ENCODE measurements at places on chromosomes 3 and 15.

- no peak for DNase-seq
Observed at GRCh38 chr3:197205675-197206074, 92.7 kb downstream of the DLG1 start.

- no peak for DNase-seq
Observed at GRCh38 chr3:31124373-31124772, 229.9 kb upstream of the GADL1 start.

DNA sequence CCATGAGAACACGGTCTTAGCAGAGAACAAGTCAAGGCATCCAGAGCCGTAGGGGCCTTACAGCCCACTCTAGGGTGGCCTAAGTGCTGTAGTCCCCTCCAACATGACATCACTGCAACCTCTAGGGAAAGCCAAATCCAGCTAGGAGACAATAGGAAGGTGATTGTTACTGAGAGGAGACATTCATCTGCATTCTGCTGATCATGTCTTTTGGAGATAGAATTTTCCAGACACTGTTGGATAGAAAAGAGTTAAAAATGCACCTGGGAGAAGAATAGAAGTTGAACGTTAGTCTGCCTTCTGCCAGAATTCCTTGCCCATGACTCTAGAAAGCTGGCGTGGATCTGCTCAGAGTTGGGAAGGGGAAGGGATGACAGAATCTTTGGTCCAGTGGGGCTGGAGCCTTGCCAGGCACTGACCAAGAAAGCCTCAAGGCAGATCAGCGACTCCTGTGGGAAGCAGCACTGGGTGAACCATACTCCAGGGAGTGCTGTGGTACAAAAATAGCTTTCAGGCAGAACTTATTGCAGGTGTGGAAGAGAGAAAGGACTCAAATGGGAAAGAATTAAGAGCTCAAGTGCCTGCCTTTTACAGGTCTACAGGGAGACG lies 44.8 kb upstream of the RAF1 start:
- no peak for DNase-seq

- DNase-seq = no peak
Observed at GRCh38 chr3:20104167-20104661, 64.0 kb downstream of the KAT2B start.

- no peak for DNase-seq
Observed at GRCh38 chr3:25273582-25274171, 154.4 kb upstream of the RARB start.

GRCh38 chr3:9808345-9809037 lies 1.6 kb upstream of the TTLL3 start:
- DNase-seq = peak; percentile 22

DNA sequence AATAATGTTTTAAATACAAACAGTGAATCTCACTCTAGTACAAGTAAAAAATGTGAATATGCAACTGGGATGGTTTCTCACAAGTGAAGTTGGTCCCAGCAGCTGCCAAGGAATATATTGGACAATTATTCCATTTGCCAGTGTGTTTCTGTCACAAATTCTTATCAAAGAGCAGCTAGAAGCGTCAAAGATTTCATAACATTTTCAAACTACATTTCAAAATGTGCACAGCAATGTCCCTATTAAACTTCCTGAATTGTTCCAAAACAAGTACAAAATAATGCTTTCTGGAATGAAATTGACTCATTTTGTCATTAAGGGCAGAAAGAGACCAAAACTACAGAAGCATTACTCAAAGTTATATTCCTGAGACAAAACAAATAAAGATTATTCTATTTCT lies 38.3 kb downstream of the GPR176 start:
- DNase-seq = no peak

GRCh38 chr3:1103525-1103924 lies 10.7 kb downstream of the CNTN6 start:
- DNase-seq = no peak

- DNase-seq = no peak
Observed at GRCh38 chr3:13708301-13708700, 159.4 kb downstream of the FBLN2 start.

DNA sequence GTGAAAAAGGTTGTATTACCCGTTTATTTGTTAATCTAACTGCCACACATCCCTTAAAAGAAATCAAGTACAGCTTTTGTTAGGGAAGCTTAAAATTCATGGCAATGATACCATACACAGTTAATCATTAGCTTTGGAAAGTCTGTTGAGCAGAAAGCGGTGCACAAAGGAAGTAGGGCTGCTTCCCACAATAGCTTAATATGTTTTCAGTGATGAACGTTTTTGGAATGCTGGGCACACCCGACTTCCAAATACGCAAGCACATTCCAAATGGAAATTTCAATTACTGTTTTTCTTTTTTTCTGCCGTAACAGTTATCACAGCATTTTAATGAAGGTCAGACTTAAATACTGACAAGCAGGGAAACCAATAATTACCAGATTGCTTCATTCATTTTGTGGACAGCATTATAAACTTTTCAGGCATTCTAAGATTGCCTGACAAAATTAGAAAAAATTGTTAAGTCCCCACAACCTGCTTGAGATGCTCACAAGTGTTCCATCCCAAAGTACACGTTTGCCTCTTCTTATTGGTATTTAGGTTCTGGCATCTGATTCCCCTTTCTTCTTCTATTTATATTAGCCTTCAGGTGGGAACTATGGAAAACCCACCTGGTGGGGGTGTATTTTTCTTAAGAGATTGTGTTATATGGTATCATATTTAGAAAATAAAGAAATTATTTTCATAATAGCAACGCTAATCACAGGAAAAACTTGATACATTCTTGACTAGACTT lies 1.1 kb upstream of the ECT2 start:
- DNase-seq = no peak

DNA sequence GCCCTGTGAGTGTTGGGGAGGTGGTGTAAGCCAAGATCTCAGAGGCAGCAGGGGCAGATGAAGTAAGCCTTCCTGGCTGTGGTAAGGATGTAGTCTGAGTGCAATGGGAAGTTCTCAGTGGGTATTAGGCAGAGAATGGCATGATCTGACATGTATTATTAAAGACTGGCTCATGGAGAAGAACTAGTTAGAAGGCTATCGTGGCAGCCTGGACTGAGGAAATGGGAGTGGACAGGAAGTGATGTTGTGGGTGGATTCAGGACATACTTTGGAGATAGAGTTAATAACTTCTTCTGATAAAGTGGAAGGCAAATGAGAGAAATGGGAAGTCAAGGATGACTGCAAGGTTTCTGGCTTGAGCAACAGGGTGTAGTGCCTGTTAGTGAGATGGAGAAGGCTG lies 250.9 kb upstream of the CFAP20DC start:
- DNase-seq = no peak

- DNase-seq = no peak
Observed at GRCh38 chr3:133840767-133841166, 35.2 kb downstream of the SRPRB start.

GRCh38 chr15:72099155-72099554 lies 18.8 kb downstream of the MYO9A start:
- DNase-seq = no peak

DNA sequence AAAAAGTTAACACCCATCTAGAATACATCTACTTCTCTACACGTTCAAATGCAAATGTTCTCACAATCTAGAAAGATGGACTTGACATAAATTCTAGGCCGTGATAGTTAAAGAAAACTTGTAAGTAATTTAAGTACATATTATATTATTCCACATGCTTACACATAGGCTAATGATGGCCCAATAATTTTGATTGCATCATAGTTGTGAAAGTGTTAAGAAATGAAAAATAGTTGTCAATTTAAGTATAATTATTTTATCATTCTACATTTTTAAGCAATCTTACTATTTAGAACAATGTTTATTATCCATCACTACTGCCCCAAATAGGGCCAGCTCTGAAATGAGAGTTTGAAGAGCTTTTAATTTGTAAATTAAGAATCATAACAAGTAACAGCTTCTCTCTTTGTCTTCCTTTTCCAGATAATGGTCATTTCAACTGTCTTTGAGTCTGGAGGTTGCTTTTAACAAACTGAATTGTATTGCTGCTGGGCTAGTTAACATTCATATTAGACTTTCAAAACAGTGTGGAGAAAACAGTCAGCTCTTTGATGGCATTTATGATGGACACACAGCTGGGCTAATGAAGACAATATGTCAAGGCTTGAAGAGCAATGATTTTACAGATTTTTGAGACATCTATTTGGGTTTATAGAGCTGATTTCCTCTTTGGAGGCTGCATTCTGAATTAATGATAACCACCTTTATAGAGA lies 246.1 kb upstream of the KCNH8 start:
- no peak for DNase-seq

DNA sequence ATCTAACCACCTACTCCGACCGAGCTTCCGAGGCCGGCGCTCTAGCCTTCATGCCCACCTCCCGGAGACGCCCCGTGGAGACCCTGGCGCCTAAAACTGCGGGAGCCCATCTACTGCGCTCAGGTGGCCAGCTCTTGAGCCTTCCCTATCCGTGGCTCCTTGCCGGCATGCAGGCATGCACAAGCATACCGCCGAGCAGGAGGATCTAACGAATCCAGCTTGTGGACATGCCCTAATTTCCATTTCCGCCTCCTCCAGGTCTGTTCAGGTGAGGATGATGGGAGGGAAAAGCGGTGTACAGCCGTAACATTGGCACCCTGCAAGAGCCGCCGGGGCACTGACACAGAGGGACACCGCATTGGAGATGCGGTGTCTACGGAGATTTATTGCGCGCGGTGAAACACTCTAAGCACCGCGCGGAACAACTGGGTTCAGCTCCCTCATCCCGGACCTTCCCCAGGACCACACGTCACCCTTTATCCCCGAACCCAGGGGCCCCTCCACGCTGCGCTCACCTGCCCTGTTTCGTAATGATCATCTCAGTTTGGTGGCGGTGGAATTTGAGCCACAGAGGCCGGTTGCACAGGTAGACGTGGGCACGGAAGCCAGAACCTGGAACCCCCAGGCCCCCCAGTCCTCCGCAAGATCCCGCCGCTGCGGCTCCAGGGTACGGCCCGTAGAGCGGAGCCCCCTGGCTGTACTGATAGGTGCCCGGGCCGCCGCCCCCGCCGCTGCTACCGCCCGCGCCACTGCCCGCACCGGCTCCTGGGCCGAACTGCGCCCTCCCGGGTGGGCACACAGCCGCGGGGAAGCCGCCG lies 1.0 kb downstream of the EOMES start:
- DNase-seq = no peak

DNA sequence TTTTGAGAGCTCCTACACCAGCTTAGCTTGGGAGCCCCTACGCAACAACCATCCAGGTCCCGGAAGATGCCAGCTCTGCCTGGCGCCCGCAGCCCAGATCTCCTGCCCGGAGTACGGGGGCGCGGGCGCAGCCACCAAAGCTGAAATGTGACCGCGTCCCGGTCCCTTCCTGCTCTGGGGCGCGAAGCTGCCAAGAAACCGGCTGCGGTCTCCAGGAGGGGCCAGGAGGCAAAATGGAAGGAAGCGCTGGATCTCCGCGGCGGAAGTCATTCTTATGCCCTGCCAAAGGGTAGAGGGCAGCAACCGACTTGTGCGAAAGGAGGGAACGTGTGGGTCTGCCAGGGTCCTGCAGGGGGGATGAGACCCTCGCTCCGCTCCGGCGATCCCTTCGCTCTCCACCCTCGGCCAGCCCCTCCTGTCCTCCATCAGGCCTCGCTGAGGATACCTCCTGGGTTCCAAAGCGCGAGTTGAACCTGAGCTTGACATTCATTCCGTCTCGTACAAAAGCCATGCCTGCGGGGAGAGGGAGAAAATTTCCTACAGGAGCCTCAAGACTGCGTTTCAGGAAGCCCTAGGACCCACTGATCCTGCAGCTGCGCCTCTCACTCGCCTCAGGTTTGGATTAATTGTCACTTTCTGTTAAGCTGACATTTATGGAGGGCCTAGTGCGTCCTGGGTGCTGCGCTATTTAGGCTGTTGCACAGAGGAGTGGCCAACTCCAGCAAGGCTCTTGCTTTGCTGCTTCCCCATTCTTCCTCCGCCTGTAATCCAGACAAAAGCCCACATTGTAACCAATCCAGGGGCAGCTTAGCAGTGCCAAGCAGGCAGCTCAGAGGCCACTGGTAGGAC lies 98.3 kb upstream of the VGLL3 start:
- no peak for DNase-seq

DNA sequence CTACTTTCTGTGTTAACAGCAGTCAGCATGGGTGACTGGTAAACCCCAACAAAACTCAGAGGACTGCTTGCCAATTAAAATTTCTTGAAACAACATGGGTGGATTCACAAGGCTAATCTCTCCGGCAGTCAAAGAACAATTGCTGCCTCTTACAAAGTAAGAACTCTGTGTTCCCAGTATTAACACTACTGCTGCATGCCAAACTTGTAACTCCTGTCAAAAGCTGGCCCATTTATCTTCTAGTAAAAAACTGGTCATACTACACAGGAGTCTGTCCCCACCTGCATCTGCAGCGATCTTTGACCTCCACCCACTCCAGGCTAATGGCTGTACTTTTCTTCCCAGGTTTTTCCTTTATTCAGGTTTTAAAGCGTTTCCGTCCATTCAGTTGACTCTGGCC lies 8.7 kb upstream of the ZNF589 start:
- DNase-seq = no peak

DNA sequence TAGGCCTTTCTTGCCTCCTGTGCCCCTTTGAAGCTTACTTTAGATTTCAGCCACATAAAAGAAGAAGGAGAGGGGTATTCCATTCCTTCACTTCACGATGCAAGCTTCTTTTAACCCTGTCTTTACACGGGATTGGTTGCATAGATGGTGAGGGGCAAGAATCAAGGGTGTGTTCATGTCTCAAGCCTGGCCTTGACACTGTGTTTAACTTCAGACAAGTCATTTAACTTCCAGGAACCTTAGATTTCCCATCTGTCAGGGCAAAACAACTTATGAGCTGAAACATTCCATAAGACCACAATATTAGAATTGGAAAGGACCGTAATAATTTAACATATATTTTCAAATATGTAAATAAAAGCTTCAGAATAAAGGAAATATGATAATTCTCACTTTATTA lies 344.5 kb downstream of the MFSD1 start:
- DNase-seq = no peak

- no peak for DNase-seq
Observed at GRCh38 chr15:69562116-69562515, 109.5 kb downstream of the RPLP1 start.

- peak; percentile 33 for DNase-seq
Observed at GRCh38 chr15:84981711-84982300, at the start of gene PDE8A. TSS of gene PDE8A (plus strand) at chr15:84981856. CDS start at chr15:84982163, 307 bp downstream.

GRCh38 chr3:170584585-170585007 lies 1.3 kb downstream of the SLC7A14 start:
- DNase-seq = no peak

DNA sequence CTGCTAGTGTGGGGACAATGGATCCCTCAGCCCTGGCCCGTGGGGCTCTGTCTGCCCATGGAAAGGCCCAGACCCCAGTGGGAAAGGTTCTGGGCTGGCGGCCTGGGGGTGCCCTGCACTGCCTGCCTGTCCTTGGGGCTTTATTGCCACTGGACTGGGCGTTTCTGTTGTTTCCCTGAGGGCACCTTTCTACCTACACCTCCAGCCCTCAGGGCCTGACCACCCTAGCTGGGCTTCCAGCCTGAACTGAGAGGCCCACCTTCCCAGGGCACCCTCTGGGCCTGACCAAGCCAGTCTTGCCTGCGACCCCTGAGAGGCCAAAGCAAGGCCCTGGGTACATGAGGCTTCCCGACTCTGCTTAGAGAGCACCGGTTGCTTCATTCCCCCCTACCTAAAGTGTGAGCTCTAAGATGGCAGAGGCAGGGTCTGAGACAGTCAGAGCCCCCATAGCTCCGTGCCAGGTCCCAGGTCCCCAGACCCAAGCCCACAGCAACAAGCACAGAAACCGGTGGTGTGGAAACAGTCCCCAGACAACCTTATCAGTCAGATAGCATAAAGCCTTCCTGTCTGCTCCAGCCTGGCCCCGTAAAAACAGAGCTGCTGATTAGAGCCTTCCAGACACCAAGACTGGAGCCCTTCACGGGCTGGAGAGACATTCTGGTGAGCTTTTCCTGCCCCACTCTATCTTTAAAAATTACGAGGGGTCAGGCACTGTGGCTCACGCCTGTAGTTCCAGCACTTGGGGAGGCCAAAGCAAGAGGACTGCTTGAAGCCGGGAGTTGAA lies 102.8 kb downstream of the CHSY1 start:
- no peak for DNase-seq

All from activated CD8-positive, alpha-beta memory T cell treated with anti-CD3 and anti-CD28 coated beads for 1 hour (primary cell).